ENCODE measurements at places on chromosomes 6 and 20.

- DNase-seq: no peak
Measured at GRCh38 chr6:20409427-20409971, 7.8 kb downstream of the E2F3 start.

DNA sequence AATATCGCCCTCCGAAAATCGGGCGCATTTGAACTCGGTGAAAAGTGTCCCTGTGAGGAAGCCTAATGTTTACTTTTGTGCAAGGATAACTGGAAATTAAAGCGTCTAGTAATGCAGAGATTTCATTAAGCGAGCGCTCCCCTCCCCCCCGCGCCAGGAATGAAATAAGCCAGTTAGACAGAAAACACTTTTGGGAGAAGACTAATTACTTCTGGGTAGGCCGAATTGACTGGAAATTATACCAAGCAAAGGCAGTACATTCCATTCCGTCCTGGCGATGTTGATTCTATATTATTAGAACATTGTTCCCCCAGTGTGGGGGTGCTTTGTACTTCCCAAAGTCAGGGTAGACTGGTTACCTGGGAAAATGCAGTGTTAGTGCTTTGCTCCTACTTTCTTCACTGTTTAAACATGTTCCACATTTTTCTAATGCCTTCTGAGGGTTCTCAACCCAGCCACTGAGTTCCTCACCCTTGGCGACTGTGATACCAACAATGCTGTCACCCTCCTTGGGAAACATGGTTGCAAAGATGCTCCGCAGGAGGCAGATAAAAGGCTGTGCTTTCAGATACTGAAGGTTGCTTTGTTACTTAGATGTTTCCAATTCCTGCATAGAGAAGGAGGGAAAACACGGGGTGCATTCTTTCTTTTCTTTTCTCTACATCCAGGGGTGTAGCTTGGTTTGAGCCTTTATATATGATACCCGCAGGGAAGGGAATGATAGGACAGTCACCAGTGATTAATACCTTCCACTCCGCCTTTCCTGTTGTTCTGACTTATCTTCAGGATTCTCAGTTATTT is 2.6 kb downstream of the GJA1 start:
- DNase-seq: peak; percentile 77

DNA sequence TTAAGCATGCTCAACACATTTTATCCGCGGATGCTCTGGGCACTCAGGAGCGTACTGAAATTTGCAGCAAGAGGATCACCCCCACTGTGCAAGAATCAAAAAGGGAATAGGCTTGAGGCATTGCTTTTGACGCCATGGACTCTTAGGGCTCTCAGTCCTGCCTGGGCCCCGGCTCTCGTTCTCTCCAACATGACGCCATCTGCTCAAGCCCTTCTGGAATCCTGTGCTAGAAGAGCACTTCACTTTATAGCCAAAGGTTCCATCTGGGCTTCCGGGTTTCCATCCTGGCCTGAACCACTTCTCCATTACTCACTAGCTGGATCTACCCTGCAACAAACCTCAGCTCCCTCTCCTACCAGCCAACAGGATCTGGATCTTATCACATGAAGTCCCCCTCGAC is 105.3 kb downstream of the FOXF2 start:
- no peak for DNase-seq

DNA sequence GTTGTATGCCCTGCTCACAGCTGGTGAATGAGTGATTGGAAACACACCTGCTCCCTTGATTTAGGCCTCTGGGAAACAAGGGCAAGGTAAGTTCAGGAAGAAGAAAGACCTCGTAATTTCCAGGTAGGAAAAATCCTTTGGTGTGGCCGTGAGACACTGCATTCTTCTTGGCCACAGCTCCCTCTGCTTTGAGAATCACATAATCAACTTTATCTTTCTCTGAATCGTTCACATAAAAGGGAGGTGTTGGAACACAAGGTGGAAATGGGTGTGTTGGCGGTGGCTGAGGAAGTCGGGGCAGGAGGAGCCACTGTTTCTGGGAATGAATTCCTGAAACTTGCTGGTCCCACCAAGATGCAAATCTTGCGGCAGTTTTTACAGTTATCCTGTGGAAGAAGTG is 25.9 kb downstream of the FAM209B start:
- no peak for DNase-seq

GRCh38 chr6:165573671-165574070 is 89.4 kb downstream of the PDE10A start:
- no peak for DNase-seq

GRCh38 chr6:42336431-42336830 is 115.3 kb downstream of the TRERF1 start:
- DNase-seq: no peak

DNA sequence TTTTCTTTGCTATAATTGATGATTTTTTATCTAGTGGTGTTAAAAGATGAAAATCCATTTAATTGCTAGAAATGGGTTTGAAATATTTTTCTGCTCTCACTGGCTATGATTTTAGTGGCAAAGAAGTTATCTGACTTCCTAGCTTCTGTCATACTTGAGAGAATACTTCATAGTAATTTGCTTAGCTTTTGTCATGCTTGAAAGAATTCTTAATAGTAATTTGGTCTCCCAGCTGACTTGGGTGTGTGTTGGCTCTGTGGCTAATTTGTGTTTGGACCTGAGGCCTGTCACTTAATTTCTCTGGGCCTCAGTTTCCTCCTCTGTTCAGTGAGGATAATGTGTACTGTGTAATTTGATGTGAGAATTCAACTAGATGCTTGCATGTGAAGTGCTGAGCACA is 12.8 kb upstream of the RMND1 start:
- DNase-seq: no peak

GRCh38 chr6:169251371-169251802 is 2.3 kb downstream of the THBS2 start:
- peak; percentile 47 for DNase-seq

GRCh38 chr20:634148-634925 is 18.7 kb downstream of the SRXN1 start:
- DNase-seq: no peak

DNA sequence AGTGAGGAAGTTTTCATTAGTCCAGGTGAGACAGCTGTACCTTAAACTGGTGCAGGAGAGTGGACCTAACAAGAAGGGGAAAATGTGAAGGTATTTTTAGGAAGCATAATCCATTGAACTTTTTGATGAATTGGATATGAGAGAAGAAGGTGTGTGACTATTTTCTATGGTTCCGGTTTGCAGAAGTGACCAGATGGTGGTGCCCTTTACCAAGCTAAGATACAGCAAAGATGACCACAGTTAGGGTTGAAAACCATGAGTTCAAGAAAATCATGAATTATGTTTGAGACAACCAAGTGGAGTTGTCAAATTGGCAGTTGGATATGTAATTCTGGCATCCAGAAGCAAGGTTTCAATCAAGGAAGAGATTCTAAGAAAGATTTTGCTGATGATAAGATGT is 61.9 kb upstream of the NRSN1 start:
- DNase-seq: peak; percentile 41

DNA sequence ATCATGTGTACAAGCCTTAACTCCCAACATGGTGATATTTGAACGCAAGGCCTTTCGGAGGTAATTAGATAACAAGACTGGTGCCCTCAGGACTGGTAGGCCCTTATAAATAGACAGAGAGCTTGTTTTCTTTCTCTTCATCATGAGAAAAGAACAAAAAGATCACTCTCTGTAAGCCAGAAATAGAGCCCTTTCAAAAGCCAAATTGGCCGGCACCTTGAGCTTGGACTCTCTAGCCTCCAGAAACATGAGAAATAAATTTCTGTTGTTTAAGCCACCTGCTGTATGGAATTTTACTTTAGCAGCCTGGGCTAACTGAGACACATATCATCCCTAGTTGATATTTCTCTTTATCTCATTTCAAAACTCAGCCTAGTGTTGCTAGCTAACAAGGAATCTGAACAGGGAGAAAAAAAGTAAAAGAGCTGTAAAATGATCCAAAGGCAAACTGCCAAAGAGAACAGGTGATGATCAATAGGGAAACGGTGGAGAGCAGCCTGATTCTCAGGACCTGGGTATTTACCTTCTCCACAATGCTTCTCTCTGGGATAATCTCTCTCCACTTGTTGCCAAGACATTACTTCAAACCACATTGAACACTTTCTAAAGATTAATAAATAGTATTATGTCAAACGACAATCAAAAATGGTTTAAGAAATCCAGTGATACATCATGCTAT is 6.1 kb downstream of the COL21A1 start:
- no peak for DNase-seq

DNA sequence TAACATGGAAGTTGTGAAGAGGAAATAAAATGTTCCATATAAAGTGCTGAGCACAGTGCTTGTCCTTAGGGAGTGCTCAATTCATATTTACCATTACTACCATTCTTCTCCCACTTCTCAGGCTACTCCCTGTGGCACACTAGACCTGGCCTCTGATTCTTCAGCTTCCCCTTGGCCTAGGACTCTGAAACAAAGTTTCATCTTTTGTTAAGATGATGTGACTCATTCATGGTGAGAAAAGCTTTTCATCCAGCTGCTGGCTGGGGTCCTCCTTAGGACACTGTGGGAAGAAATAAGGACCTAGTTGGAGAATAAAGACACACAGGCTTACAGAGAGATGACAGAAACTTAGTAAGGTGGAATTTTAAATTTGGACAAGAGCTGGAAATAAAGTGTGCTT is 314.8 kb downstream of the CDC5L start:
- DNase-seq: peak; percentile 57

DNA sequence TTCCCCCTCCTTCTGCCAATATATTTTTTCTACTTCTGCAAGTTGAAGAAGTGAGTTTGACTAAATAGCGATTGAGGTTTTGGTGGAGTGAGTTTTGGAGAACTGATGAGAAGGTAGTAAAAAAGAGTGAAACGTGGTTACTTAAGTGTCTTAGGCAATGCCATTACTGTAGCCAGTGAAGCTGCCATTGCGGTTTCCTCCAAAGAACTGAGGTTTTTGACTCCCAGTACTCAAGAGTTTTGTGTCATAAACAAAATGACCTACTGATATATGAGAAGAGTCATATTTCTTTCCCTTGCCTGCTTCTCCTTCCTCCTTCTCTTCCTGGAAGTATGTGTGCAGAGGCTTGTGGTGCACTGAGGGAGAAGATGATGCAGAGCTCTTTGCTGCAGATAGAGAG is 554.5 kb upstream of the MAP3K7 start:
- no peak for DNase-seq

DNA sequence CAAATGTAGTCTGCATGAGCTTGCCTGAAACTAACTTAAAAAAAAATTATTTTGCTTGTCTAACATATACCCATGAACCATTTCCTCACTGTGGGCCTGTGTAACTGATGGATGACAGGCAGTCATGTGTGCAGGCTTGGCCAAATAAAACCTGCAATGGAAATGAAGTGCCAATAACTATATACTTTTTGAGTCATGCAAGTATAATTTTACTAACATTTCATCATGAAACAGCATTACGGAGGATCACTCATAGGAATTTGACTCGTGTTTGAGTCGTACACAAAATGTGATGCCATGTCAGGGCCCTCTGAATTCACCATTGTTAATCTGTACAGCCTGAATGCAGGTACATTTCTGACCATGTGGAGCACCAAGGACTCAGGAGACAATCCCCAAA is 46.6 kb downstream of the HDDC2 start:
- DNase-seq: peak; percentile 29

DNA sequence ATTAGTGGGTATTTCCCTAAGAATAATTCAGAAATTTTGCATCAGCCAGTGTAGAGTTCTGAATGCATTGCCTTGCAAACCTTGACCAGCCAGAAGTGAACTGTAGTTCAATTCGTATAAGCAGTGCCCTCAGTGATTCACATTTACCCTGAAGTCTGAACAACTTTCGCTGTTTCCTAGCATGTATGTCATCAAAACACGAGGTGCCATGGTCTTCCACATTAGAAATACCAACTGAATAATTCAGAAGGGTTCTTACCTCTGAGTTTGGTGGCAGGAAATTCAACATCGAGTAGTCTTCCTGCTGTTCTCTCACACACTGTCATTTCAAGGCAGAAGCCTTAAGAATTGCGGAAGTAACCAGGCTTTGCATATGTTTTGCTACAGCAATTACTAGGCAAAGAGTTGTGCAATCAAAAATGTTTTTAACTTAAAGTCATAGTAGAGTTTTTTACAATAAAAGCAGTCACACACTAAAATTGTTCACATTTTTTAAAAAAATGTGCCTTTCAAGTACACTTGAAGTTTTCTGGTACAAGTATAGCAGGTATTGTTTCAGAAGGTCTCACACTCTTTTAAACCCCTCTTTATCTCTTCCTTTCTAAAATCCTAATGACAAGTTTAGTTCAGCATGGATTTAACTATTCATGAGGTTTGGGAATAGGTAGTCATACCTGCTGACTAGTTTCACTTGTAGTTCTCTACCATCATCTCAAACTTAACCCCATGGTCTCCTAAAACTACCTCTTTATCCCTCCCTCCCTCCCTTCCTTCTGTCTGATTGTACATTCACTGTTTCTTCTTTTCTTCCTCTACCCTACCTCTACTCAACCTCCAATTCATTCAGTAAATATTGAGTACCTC is 118.3 kb downstream of the STXBP5 start:
- DNase-seq: peak; percentile 80

GRCh38 chr20:44702776-44703175 is 12.4 kb upstream of the CCN5 start:
- DNase-seq: peak; percentile 89

DNA sequence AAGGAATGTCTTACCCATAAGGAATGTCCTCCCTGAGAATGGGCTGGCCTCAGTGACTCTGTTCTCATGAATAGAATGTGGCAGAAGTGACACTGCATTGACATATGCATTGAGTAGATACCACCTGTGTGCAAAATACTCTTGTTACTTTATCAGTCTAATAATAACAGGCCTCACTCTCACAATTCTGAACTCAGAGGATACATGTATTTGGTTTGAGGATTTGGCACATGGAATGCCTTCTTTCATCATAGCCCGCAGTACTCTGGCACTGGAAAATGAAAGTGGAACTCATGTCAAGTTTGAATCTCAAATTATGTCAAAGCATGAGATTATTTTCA is 52.9 kb upstream of the PLCB4 start:
- peak; percentile 56 for DNase-seq

- no peak for DNase-seq
Measured at GRCh38 chr6:52641826-52642225, 29.1 kb upstream of the TMEM14A start.

- DNase-seq: no peak
Measured at GRCh38 chr6:21807299-21808044, 213.9 kb downstream of the SOX4 start.

GRCh38 chr6:150303256-150303655 is 65.6 kb upstream of the IYD start:
- no peak for DNase-seq

DNA sequence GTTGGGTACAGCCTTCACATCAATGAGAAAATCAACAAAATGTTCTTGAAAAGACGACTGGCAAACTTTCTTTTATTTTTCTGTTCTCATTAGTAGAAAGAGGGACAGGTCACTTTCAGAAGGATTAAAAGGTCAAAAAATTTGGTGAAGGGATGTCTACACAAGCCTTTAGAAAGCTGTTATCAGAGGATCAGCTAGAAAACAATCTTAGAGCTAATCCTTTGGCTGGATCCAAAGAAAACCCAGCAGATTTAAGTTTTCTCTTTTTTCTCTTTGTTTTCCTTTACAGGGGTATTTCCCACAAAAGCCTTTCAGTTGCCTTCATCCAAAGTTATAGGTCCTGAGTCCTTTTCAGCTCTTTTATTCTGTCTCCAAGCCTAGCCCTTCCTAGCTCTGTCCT is 57.3 kb upstream of the EDN1 start:
- peak; percentile 1 for DNase-seq

- DNase-seq: no peak
Measured at GRCh38 chr6:155333414-155333813, 19.1 kb upstream of the TFB1M start.
